Keratinocyte (primary cell): ENCODE measurements at places on chromosomes 2 and 18.
A peak's percentile ranks its signal among the peaks of the same experiment; 100 is the strongest.

GRCh38 chr2:3288470-3289170, 89.0 kb downstream of the EIPR1 start:
- DNase-seq = no peak

DNA sequence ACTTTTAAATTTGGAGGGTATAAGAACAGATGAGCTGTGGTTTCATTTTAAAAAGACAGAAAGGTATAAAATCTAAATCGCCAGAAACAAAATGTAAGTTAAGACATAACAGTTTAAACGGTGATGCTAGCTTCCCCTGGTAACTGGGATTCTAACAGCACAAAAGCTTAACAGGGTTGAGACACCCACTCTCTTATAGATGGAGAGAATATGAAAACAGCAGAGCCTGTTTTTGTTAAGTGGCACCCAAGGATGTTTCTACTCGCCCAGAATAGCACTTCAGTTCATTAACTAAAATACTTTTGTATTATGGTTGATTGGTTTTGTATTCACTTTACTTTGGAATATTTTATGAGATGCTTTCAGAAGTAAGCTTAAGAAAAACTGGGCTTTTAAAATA, 151.9 kb upstream of the RND3 start:
- no peak for DNase-seq

DNA sequence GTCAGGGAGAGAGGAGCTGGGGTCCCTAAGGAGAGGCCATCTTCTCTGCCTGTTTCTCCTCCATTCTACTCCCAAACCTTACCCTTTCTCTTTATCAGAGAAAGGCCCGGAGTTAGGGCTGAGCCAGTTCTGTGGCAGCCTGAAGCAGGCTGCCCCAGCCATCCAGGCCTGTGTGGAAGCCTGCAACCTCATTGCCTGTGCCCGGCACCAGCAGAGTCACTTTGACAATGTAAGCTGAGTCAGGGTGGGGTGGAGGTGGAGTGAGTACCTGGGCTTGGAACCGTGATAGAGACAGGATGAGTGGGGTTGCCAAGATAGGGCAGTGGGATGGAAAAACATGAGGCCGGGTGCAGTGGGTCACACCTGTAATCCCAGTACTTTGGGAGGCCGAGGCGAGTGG, 5.2 kb downstream of the CHRNG start:
- no peak for DNase-seq

GRCh38 chr2:173117678-173118077, 42.0 kb downstream of the MAP3K20 start:
- no peak for DNase-seq

DNA sequence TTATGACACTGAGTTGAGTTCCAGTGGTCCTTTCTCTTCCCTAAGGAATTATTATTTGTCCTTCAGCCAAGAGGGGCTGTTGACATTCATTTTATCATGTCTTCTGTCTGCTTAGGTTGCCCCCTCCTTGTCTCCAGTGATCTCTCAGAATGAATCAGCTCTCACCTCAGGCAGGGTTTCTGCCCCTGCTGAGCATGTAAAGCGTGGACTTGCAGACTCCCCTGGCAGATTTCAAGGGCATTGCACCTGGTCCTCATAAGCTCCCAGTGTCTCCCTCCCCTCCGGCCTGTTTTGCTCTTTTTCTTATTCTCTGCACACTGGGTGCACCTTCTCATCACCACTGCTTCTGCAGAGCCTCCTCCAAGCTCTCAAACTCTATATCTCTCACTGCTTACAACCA, 188.4 kb downstream of the KCNS3 start:
- no peak for DNase-seq

GRCh38 chr2:212173331-212173730, 365.3 kb downstream of the ERBB4 start:
- DNase-seq = no peak

DNA sequence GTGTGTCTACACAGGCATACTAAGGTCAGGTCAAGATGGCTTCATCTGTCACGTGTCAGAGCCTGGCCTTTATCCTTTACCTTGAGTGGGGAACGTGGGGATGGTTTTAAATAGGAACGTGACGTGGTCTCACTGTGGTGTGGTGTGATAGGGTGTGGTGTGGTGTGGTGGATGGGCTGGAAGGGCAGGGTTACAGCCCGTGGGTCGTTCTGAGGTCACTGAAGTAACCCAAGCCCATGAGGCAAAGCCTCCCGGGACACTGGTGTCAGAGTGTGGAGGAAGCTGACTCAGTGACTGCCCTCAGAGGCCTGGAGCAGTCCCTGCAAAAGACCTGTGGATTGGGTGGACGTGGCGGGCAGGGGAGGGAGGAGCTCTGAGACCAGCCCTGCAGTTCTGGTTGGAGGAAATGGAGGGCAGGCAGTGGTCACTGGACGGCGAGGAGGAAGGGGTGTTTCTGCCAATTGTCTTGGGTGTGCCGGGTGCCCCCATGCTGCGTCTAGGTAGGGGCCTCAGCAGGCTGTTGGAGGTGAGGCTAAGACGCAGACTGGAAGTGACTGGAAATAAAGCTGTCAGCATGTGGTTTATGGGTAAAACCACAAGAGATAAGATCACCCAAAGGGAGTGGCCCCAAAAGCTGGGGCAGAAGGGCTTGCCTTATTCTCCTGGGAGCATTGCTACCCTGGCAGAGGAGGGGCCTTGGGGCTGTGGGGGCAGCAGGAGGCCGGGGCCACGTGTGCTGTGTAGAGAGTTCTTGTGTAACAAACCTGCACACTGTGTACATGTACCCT, 84.8 kb downstream of the SH3RF3 start:
- DNase-seq = peak; percentile 9

DNA sequence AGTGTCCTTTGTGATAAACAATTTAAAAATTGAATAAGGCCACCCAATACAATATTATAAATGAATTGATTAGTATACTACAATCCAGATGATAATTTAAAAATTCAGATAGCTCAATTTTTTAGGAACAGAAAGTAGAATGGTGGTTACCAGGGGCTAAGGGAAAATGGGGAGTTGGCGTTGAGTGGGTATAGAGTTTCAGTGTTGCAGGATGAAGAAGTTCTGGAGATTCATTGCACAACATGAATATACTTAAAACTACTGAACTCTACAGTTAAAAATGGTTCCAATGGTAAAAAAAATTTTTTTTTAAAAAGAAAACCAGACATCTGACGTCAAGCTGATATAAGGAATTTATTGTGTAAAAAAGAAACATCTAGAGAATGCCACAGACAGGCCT, 20.9 kb downstream of the SLC39A6 start:
- DNase-seq = no peak

GRCh38 chr2:10141736-10142639, 19.4 kb downstream of the RRM2 start:
- no peak for DNase-seq

- no peak for DNase-seq
Observed at GRCh38 chr2:77713412-77713811, 191.2 kb upstream of the LRRTM4 start.

DNA sequence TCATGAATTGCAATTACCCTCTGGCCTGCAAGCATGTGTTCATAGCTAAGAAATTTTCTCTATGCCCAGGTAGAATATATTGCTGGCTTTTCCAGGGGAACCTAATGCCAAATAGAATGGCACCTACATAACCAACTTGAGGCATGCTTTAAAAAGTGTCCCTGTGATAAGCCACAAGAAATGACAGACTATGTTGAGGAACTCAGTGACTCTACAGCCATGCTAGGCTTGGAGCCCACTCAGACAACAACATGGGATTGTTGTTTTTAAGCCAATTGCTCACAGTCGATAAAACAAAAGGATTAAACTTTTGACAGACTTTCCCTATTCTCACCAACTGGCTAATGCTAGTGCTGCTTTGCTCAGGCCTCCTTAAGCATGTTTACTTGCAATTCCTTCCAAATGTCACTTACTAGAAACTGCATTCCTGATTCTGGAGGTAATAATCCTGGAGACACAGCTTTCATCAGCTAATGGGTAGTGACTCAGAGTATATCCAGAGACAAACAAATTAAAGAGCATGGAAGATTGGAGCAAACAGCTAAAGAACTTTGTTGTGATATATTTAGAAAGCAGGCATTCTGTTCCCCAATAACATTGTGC, 249.0 kb downstream of the SLC8A1 start:
- DNase-seq = no peak

GRCh38 chr2:168543037-168543436, 87.0 kb downstream of the CERS6 start:
- DNase-seq = no peak

DNA sequence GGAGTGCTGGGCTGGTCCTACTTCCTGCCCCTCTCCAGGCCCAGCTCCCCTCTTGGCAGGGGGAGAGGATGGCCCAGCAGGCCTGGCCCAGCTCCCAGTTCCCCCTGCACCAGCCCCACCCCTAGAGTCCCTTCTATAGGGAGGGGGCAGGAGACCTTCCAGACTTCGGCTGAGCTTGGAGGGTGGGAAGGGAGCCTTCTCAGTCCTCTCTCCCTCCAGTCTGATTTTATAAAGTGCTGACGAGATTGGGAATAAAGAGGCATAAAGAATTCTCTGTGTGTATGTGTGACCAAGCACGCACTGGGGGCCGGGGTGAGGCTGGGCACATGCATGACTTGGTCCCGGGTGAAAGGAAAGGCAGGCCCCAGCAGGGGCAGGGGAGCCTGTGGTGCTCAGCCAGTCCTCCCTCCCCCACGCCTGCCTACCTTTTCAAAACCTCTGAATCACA, 5.1 kb downstream of the CHPF start:
- no peak for DNase-seq

DNA sequence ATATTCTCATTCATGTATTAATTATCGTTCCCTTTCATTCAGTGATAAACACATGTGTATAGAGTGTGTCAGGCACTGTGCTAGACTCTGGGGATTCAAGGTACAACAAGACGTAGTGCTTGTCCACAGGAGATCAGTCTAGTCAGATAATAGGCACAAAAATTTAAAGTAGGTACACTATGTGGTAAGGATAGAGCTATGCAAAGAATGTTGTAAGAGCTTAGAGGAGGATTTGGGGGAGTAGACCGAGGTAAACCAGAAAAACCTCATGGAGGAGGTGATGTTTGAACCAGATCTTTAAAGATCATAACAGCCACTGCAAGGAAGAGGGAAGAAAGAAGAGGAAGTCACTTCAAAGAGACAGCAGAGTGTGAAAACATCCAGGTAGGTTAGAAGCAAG, 256.9 kb upstream of the DDX18 start:
- DNase-seq = no peak

DNA sequence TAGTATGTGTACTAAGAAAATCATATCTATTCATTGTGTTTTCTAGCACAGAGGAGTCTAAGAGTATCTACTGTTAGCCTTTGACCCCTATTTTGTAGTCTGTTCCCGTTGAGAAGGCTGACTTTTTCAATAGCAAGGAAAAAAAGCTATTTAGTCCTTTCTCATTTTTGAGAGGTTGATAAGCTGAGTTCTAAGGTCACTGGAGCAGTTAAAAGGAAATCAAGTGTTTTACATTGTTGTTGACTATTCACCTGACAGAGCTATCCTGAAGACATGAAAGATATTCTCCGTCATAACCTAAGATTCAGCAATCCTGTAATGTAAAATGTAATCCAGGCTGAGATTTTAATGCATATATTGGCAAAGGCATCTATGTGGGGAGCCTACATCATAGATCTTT, 280.3 kb upstream of the NRP2 start:
- no peak for DNase-seq

DNA sequence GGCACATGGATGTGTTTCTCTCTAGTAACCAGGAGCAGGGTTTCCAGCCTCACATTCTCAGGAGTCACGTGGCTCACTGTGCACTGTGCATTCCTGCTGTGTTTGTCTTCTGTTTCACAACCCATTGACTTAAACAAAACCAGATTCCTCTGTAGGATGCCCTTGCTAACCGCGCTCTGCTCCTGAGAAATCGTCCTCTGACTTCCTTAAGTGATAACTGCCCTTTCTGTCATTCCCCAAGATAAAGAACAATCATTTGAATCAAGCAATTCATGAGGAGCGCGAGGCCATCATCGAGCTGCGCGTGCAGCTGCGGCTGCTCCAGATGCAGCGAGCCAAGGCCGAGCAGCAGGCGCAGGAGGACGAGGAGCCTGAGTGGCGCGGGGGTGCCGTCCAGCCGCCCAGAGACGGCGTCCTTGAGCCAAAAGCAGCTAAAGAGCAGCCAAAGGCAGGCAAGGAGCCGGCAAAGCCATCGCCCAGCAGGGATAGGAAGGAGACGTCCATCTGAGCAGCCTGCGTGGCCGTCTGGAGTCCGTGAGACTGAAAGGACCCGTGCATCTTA, 60.2 kb downstream of the RALBP1 start:
- no peak for DNase-seq
